NCI-H524 treated with DMSO at 0.1 percent for 48 hours (cell line): ENCODE measurements at places on chromosomes 11 and 22.

DNA sequence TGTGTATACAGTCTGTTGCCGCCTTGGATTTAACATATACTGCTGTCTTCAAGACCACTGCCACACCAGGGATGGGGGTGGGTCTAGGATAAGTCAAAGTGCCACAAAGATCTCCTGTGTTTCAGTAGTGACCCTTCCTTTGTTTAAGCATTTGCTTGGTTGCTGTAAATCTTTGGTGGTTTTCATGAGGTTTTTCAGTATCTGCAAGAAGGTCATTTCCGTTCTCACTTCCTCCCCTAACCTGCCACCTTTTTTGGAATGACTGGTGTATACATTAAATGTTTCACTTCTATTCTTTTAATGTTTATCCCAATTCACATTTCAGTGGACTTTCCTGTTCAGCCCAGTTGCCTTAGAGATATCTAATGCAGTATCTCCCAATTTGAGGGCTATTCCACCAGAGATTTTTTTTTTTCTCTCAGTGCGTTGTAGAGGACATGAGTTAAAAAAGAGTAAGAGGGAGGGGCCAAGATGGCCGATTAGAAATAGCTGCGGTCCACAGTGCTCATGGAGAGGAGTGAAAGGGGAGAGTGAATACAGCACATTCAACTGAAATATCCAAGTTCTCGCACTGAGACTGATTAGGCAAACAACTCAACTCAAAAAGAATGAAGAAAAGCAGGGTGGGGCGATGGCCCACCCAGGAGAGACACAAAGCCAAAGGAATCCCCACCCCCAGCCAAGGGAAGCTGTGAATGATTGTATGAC, 43.2 kb downstream of the USP47 start:
- no peak for DNase-seq

GRCh38 chr11:1153951-1154493, 3.7 kb upstream of the MUC5AC start:
- no peak for DNase-seq

DNA sequence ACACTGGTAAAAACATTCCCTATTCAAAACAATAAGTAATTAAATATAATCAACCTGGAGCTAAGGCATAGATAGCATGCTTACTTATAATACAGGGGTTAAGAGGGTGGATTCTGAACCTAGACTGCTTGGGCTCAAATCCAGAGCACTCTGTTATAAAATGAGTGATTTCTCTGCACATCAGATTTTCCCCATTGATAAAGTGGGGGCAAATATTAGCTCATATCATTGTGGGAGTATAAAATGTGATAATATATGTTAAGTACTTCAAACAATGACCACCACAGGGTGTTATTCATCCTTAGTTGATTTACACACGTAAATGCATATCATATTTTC, 139.4 kb downstream of the LUZP2 start:
- DNase-seq: no peak

DNA sequence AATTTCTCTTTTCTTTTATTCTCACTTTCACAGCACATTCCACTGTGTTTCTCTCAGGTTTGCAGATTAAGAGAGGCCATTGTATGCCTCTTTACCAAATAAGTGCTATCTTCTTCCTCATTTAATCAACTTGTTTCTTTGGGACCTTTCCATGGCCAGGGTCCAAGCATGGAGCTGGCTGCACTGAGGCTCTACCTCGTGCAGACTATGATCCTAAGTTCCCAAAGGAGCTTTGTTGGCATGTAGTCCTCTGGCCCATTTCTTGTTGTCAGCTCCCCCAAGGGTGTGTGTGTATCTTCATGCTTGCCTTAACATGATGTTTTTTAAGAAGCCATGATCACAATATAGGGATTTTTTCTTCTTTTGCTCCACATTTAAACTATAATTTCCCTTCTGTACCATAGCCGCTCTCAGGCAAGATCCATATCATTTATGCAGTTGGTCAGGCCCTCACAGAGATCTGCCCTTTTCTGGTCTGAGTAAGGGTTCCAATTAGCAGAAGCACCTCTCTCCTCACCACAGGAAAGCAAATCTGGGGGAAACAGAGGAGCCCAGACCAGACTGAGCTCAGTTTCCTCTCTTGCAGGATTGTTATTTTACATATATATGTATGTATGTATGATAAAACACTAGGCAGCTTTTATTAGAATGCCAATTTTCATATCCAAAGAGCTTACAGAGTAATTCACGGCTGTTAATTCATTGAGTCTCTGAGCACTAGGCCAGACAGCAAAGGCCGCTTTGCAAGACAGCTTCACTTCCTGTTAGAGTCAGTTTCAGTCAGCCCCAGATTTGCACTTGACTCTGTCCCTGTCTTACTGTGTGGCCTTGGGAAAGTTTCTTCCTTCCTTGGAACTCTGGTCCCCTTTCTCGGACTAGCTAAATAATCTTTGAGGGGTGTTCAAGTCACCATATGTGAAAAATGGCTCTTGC, 34.3 kb downstream of the CYB5R2 start:
- no peak for DNase-seq

DNA sequence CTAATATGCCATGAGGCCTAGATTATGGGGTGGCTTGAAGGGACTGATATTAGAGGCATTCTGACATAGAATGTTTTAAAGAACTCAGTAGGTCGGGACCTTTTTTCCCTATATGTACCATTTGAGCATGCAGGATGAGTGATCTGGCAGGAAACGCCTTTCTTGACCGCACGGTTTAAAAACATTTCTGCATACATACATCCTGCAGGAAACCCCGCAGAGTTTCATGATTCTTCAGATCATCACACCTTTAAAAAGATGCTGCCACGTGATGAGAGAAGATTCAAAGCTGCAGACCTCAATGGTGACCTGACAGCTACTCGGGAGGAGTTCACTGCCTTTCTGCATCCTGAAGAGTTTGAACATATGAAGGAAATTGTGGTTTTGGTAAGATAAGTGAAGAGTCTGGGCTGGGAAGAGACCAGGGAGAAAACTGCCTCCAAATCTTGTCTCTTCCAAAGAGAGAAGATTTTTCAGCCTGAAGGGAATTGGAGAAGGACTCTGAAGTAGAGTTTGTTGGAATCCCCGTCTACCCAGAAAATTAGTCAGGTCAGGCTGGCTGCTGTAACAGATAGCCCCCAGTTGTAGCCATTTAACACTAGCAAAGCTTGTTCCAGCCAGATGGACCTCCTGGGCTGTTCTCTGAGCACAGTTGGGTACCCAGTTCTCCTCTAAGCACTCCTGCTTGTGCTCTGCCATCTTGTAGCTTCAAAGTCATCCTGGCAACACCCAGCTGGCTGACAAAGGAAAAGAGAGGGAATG, 7.4 kb downstream of the RCN1 start:
- no peak for DNase-seq

- DNase-seq: no peak
Observed at GRCh38 chr11:72406540-72407527, 27.5 kb downstream of the CLPB start.

- DNase-seq: no peak
Observed at GRCh38 chr11:115958089-115959000, 454.1 kb upstream of the CADM1 start.

GRCh38 chr11:70038034-70038834, 39.9 kb upstream of the ANO1 start:
- DNase-seq: no peak

- DNase-seq: no peak
Observed at GRCh38 chr11:27697679-27698275, 2.5 kb downstream of the BDNF start.

- DNase-seq: no peak
Observed at GRCh38 chr22:26927821-26928220, 270.4 kb downstream of the MIAT start.

- no peak for DNase-seq
Observed at GRCh38 chr11:134380229-134380628, 31.8 kb downstream of the B3GAT1 start.

- DNase-seq: peak; percentile 29
Observed at GRCh38 chr11:10413268-10413667, 41.8 kb upstream of the AMPD3 start.

- no peak for DNase-seq
Observed at GRCh38 chr11:82225502-82225901, 508.2 kb downstream of the FAM181B start.

GRCh38 chr22:27466229-27466628, 335.3 kb downstream of the MN1 start:
- no peak for DNase-seq

DNA sequence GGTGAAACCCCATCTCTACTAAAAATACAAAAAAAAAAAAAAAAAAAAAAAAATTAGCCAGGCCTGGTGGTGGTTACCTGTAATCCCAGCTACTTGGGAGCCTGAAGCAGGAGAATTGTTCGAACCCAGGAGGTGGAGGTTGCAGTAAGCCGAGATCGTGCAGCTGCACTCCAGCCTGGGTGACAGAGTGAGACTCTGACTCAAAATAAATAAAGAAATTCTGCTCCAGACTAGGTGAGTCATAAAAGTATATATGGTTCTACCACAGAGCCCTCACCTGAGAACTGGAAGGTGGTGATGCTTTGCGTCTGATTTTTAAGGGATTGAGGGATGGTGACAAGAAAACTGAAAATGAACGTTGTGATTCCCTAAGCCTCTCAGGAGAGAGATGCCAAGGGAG, 58.4 kb downstream of the NTM start:
- DNase-seq: no peak

DNA sequence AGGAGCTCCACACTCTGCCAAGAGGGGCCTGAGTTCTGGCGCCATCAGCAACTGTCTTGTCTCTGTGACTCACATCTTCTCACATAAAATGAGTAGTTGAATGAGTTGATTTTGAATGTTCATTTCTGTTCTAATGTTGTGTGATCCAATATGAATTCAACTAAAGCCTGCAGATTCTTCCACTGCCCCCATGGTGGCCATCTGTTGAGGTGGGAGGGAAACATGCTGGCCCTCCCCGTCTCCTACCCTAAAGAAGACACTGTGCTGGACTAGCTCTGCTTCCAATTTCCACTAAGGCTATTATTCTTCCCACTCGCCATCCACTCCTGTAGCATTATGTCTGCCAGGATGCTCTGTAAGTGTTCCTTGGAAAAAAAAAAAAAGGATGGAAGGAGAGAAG, 555.6 kb upstream of the LARGE1 start:
- DNase-seq: no peak

GRCh38 chr11:125464270-125464662, 31.8 kb downstream of the FEZ1 start:
- DNase-seq: peak; percentile 47

DNA sequence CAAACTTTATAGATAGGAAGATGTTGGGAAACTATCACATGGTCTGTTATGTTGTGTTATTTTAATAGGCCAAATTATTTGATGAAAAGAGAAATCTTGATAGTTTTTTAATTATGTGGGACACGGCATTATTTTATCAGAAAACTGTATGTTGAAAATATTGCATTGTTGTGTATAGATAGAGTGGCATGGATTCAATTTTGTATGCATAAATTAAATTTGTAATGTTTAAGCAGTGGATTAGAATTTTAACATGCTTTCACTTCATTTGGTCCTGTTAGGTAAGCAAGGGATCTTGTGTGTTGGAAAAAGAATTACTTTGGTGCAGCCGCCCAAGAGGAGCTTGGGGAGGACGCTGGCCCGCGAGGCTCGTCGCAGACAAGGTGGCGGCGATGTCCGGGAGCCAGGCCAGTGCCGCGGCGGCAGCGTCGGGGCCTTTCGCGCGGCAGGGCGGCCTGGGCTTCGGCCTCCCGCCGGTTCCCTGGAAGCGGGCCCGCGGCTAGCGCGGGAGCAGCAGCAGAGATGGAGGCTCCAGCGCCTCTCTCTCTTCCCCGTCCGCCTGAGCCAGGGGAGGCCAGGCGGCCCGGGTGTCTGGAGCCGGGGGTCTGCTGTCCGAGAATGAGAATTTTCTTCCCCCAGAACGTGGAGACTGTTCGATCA, 82.7 kb downstream of the GGT1 start:
- no peak for DNase-seq

DNA sequence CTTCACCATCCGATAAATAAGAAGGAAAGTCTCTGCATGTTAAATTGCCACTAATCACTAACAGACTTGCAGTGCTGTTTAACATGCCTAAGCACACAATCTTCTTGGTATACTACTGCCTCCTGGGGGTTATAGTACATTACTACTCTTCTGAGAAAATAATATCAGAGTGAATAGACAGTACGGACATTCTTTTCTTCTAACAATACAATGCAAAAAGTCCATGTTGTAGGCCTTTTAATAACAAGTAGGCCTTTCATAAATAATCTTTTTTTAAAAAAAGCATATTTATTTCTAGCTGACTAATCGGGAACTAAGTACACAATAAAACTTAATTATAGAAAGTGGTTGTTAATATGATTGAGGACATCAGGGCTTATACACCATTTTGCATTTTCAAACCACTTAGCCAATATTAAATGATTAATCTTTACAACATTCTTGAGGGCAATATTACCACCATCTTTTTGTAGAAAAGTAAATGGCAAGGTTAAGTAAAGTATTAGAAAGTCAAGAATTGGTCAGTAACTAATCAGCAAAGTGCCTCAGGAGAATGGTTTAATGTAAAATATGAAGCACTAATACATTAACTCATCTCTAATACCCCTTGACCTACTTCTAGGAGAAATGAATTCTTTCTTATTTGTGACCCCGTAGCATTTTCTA, 84.7 kb downstream of the TTC28 start:
- no peak for DNase-seq

- no peak for DNase-seq
Observed at GRCh38 chr11:122851366-122851966, 13.2 kb downstream of the CRTAM start.

GRCh38 chr11:77187111-77187750, 59.2 kb downstream of the MYO7A start:
- DNase-seq: no peak

DNA sequence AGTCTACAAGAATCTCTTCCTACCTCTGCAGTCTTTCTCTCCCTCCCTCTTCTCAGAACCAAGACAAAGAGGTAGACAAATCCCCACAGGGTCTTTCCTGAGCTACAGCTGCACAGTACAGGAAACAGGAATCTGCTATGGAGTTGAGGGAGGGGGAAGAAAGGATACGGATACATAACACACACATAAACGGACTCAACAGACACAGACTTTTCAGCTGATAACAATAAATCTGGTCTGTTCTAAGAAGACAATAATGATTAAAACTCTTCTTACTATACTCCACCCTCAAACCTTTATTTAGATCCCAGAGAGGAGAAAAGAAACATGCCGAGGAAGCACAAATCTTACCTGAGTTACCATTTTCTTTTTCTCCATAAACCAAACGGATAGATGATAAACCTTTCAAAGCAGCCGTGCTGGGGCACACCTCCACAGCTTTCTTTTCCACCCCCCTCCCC, 122.2 kb downstream of the APOL5 start:
- DNase-seq: peak; percentile 24

DNA sequence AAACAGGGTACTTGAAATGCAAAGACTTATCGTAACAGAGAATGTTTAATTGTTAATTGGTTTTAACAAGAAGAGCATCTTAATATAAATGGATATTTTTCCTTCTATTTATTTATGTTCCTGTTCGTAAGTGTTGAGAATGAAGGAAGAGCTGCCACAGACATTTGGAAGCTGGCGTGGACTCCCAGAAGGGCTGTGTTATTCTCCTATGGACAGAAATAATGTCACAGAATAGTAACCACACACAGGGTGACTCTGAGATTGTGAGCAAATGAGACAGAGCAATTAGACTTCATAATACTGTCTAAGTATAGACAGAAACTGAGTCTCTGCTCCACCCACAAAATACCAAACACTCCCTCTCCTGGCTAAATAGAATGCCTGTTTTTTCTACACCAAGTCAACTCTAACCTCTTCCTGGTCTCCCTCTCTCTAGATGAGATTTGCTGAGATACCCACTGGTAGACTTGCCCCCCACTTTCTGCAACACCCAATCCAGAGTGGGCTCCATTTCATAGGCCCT, 6.1 kb downstream of the APOL3 start:
- no peak for DNase-seq
